NCI-H748 treated with DMSO at 0.1 percent for 48 hours (cell line): ENCODE measurements at places on chromosomes 4 and X.

GRCh38 chrX:13750204-13750603, 15.7 kb downstream of the OFD1 start:
- peak; percentile 19 for DNase-seq

- no peak for DNase-seq
Observed at GRCh38 chrX:68717663-68718442, 70.4 kb downstream of the STARD8 start.

GRCh38 chrX:154097003-154097588, 421 bp downstream of the MECP2 start:
- DNase-seq: peak; percentile 19

DNA sequence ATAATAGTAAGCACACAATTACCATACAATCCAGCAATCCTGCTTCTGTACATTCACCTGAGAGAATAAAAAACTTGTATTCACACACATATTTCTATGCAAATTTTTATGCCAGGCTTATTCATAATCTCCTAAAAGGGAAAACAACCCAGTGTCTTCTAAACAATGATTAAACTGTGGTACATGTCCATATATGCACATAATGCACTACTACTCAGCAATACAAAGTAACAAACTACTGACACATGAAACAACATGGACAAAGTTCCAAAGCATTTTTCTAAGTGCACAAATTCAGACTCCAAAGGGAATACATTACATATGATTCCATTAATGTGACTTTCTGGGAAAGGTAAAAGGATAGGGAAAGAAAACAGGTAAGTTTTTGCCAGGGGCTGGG, 18.0 kb upstream of the FMR1 start:
- DNase-seq: no peak

DNA sequence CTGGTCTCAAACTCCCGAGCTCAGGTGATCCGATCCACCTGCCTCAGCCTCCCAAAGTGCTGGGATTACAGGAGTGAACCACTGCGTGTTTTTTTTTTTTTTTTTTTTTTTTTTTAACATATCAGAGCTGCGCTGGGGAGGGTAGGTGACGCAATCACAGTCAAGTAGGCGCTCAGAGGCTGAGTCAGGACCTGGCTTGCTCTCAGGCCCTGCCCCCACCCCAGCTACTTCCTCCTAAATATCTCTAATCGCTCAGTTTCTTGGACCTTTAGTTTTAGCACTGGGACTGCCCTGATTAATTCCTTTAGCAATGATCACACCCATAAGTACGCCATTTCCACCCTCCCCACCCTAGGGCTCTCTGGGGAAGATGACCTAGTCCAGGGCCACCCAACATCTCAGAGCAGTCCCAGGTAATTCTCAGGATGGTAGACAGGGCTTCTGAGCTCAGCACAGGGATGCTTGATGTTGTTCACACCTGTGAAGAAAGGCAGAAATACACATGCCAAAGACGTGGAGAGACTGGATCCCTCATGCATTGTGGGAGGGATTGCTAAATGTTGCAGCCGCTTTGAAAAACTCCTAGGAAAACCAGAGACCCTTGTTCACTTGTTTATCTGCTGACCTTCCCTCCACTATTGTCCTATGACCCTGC, 50.2 kb downstream of the DDX3X start:
- no peak for DNase-seq

DNA sequence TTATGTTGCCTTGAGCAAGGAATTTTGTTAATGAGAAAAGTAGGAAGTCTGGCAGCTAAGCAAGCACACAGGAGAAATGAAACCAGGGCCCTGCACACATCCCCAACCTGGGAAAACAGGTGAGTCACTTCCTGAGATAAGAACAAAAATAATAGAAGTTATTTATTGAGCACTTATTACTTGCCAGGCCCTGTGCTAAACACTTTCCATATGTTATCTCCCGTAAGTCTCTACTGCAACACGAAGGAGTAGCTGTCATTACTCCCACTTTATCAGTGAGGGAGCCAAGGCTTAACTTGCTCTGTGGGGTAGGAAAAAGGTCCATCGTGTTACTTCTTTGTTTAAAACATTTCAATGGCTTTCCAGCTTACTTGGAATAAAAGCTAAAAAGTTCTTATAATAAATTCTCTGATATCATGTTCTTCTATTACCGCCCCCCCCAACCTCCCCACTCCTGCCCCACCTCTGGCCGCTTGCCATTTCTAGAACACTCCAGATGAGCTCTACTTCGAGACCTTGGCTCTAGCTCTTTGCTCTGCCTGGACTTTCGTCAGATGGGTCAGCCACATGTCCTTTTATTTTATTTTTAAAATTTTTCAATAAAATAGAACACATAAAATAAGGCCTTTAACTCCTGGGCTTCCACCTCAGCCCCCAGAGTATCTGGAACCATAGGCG, 36.3 kb upstream of the PLAC8 start:
- DNase-seq: no peak

DNA sequence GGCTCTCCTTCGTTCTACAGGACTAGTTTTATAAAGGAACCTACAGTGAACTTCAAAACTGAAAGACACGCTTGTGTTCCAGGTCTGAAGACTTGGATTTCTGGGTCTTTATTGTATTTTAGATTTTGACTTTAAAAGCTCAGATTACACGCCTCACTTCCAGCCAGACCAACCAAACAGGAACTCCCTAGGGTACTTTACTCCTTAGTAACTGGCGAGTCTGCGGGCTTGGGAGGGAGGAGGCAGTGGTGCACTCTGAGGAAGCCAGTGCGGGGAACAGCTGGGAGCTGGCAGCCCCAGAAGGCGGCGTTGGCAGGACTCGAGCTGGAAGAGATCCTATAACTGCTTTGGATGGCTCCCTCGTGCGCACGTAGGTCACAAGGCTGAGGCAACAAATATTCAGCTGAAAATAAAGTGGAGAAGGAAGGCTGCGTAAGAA, 391 bp upstream of the PHKA1 start:
- no peak for DNase-seq

DNA sequence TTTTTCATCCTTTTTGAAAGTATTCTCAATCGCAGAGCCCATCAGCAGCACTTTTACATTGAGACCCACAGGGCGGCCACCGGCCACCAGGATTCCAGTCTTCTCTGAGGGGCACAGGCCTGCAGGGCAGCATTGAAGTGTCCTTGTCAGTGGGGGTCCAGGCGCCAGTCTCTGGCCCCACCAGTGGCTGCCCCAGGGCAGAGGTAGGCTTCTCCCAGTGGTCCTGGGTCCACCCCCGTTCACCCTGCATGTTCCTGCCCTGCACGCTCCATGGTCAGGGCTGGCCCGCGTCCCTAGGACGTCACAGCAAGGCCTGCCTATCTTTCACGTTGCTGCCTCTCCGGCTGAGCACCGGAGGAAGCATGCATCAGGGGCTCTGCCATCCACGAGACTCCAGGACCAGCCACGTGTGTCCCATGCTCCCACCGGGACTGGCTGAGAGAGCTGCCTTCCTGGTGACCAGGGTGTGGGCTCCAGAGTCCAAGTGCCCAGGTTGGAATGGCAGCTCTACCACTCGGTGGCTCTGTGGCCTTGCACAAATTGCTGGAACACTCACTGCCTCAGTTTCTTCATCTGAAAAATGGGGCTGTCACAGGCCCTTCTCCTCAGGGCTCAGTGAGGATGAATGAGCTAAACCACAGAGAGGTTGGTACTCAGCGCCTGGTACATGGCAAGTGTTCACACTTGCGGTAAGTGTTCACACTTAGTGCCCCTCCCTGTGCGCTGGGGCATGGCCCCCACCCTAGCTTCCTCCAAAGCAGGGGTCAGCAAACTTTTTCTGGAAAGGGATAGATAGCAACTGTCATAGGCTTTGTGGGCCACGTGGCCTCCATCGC, 30.7 kb upstream of the JAKMIP1 start:
- no peak for DNase-seq

GRCh38 chr4:6941796-6942195, 32.2 kb downstream of the TBC1D14 start:
- DNase-seq: no peak

DNA sequence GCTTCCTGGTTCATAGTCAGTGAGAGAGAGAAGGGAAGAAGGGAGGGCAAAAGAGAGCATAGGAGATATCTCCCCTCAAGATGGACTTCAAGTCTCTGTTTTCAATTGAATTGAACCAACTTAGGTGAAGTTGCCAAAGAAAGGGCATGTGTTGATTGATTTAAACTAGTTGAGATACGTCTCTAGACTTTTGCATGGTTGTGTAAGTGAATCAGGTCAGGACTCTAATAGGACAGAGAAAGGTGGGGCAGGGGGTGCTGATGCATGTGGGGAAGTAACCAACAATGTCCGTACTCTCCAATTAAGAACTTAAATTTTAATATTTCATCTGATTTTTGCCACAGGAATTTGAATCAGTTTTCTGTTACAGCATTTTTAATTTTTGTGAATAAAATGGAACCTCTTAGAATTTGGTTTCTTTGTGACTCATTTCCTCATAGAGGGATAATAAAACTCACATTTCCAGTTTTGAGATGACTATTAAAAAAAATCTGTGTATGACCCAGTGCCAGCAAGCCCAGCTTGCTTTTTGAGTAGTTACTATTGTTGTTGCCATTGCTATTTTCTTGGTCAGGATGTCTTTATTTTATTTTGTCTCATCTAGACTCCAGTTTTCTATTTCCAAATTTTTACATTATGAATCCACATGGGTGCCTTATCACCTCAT, 37.3 kb downstream of the SLIT2 start:
- DNase-seq: no peak

- DNase-seq: no peak
Observed at GRCh38 chr4:37892641-37893040, 1.8 kb downstream of the TBC1D1 start.

GRCh38 chr4:80948141-80948540, 82.4 kb upstream of the BMP3 start:
- DNase-seq: no peak

DNA sequence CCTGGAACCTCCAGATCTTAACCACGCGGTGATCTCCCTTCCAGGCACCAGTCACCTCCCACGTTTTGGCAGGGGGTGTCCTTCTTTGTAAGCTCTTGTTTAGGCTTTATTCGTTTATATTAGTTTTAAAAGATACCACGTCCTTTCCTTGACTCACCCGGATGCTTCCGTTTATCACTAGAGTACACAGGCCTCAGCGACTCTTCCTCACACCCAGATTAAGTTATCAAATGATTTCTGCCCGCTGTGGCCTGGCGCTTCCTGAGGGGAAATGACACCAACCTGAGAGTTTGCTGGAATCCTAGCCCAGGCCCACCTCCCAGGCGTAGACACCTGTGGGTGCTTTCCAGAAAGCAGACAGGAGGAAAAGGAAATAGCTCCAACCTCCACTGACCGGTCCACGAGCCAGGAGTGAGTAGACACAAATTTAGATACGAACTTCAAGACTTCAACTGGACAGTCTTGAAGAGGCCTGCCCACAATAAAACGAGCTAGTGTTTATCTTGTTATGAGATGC, 756 bp upstream of the ADAMTS3 start:
- no peak for DNase-seq

DNA sequence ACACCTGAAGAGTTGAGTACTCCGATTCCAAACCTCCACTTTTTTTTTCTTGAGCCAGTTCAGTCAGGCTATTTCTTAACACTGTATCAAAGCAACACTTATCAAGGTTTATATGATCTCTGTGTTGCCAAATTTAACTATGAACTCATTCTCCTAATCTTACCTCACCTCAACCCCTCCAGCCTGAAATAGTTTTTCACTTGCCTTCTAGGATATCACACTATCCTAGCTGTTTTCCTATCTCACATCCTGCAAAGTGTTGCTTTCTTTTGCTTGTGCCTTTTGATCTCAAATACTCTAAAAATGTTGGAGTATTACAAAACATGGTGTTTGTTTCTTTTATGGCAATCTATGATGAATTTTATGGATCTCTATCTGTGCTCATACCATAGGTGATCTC, 415.0 kb downstream of the CFAP47 start:
- no peak for DNase-seq

GRCh38 chrX:113959912-113960626, 623.8 kb upstream of the HTR2C start:
- DNase-seq: no peak

DNA sequence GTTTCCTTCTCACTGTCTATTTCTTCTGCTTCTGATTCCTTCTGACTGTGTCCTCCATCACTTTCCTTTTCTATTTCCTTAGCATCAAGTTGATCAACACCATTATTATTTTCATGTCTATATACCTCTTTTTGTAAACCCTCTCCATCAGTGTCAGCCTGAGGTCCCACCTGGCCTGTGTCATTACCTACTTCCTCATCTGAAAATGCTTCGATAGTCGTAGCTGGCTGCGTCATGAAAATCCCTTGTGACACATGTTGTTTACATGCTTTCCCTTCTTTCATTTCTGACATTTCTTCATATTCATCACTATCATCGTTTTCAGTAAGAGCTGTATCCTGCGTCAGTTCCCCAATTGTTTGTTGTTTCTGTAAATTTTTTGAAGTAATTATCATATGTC, 39.6 kb downstream of the RPGR start:
- DNase-seq: no peak
